ENCODE measurements at places on chromosomes 11 and 22.

GRCh38 chr11:31059529-31059928 lies 310.0 kb downstream of the DCDC1 start:
- no peak for DNase-seq

- no peak for DNase-seq
These were observed 822 bp upstream of the COMT start for GRCh38 chr22:19940536-19941364.

GRCh38 chr22:50656122-50657070 lies 16.2 kb upstream of the SHANK3 start:
- DNase-seq = no peak

- no peak for DNase-seq
These were observed 3.0 kb upstream of the MUC2 start for GRCh38 chr11:1071571-1072115.

- DNase-seq = no peak
These were observed 61.0 kb downstream of the ISX start for GRCh38 chr22:35126993-35127392.

- no peak for DNase-seq
These were observed 53.5 kb downstream of the MYH9 start for GRCh38 chr22:36334081-36334820.

- DNase-seq = no peak
These were observed 604.4 kb downstream of the BUD13 start for GRCh38 chr11:116168459-116168787.

DNA sequence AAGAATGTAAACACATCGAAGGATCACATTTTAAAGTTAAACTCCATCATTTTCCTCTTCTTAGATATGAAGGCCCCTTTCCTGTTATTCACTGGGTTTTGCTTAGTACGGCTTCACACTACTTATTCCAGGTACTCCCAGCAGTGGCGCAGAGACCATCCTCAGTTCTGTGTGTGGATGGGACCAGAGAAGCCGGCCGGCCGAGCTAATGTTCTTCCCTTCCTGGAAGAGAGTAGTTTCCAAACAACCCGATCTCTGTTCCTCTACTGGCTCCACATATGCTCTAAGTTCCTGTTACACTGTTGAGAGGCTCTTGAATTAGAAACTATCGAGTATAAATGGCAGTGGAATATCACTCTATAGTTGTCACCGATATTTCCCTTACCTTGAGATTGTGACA lies 684 bp upstream of the NFRKB start:
- no peak for DNase-seq

DNA sequence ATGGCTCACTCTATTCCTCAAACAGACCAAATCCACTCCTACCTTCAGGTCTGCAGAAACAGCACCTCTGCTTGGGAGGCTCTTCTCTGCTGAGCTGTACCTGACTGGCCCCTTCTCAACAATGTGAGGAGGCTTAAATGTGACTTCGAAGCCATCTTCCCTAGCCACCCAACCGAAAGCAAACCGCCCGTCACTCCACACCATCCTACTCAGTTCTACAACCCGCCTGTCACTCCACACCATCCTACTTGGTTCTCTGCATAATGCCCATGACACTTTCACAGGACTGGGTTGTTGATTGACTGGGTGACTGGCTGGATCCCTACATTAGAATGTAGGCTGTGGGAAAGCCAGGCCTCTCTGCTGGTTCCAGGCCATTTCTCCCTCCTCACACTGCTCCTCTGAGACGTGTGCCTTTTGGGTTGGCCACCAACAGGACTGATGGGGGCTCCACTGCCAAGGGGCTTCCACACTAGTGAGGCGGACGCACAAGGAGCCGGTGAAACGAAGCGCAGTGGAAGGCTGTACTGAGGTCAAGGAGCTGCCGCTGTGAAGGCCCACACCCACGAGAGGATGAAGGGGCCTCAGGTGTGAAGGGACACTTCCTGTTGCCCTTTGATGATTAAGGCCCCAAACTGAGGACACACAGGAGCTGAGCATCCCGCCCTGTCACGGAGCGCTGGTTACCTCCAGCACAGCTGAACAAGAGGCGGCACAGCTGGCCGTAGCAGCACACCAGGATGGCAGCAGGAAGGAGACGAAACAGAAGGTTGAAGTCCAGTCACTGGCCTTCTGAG lies 47.5 kb upstream of the SPATA19 start:
- no peak for DNase-seq

DNA sequence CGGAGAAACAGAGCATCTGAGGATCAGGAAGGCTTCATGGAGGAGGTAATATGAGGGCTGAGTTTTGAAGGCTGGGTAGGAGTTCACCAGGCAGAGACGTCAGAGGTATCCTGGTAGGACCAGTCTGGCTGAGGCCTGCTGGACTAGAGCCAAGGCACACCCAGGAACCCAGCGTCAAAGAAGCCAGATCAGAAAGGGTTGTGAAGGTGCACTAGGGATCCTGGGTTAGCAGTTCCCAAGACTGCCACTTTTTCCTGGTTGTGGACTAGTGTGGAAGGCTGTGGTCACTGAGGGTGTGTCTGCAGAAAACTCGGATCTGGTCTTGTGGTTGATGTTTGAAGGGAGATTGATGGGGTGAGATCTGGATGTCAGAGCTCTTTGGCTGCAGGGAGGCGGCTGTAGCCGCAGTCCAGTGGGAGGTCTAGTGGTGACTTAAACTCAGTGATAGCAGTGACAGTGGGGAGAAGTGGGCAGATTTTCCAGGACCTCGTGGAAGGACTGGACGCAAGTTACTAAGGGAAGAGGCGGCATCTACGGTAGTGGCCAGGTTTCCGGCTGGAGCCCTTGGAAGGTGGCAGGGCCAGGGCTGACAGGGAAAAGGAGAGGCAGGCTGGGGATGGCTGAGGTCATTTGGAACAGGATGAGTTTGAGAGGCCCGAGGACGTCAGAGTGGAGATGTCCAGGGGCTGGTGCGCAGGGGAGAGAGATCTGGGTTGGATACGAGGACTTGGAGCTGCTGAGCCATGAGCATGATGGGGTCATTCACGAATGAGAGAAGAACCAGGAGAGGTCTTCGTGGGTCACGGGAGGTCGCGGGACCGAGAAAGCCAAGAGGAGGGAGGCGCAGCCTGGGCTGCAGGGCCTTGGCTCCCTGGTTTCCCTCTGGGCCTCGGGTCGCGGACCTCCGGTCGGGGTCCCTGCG lies 10.9 kb downstream of the RELA start:
- no peak for DNase-seq

DNA sequence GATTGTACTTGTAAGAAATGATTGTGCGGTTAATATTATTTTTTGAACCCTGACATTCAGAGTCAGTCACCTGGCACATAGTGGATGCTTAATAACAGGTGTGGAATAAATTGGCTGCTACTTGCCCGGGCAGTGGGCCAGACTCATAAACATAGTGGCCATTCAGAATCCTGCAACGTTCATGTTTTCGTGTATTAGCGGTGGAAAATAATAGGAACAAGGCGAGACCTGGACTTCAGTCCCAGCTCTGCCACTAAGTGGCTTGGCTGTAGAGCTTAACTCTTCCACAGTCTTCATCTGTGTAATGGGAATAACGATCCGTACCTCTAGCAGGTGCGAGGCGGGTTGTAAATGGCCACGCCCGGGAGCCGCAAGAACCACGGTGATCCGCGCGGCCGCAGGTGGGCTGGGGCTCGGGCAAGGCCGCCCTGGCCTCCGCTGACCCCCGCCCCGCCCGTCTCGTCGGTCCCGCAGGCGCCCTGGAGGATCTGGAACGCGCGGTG lies 761 bp upstream of the TMEM25 start:
- DNase-seq = no peak

GRCh38 chr11:64900774-64901173 lies 16.2 kb downstream of the ATG2A start:
- no peak for DNase-seq

- no peak for DNase-seq
These were observed 26.8 kb downstream of the DIXDC1 start for GRCh38 chr11:111963931-111964340.

GRCh38 chr11:68997995-68998348 lies 15.1 kb downstream of the MRGPRF start:
- DNase-seq = no peak

DNA sequence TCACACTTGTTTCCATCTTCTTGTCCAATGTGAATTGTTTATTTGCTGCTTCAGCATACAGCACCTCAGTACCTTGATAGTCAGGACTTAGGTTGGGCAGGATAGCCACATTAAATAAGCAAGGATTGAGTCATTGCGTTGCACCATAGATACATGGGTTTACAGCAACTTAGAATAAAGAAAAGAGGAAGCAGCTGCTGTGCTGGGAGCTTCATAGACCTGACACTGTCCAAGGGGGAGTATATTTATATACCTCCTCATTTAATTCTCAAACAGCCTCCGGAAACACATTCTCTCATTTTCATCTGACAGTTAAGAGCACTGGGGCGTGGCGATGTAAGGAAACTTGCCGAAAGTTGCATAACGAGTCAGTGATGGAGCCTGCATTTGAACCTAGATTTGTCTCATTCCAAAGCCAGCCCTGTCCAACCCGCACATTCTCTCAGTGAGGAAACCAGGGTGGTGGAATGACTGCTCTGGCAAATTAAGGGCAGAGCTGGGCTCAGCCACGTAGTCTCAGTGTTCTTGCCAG lies 42.2 kb downstream of the UBASH3B start:
- peak; percentile 51 for DNase-seq

DNA sequence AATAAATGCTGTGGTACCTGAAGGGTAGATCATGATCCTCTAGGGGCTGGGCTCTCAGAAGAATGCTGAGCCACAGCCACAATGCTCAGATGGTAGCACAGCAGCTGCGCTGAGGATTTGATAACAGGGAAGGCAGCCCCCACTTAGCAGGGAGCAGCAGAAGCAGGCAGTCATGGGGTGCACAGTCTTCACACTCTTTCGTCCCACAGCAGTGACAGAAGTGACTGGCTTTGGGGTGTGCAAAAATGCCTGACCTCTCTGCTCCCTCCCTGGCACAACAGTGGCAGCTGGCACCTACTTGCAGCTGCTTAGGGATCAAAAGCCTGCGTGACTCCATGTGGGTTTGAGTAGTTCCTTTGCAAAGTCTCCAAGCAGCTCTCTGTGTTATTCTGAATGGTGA lies 1349.8 kb upstream of the RAG2 start:
- DNase-seq = no peak

DNA sequence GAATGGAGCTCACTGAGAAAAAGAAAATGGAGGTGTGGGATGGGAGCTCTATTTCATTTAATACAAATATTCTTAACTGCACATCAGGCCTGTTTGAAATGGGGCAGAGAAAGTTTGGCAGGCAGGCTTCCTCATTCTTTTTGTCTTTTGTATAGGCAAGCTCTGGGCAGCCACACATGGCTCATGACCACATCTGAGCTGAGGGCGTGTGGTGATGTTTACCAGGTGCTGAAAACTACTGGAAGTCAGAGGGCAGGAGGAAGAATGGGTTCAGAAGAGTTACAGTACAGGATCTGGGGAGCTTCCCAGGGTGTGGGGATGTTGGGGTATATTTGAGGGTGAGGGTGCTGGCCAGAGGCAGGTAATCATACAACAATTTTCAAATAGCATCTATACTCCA lies 66.3 kb upstream of the NAV2 start:
- no peak for DNase-seq

All from CD4-positive, alpha-beta T cell treated with Interferon gamma for 1 hour (primary cell).